NCI-H2081 treated with DMSO at 0.1 percent for 48 hours (cell line): ENCODE measurements at places on chromosomes 4 and X.

DNA sequence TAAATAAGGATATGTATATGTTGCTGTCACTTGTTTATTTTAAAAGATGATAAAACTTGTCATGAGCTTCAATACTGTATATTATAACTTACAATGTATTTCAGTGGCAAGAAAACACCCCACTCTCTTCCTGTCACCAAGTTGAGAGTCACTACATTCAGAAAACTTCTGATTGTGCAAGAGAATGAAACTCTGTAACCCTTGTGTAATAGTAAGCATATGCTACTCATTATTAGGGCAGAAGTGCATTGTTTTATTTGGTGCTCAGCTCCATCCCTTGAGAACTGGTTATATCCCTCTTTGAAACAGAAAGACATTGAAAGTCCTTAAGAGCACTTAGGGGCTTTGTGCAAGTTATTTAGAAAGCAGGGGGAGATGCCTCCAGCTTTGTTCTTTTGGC lies 594.5 kb downstream of the ARAP2 start:
- no peak for DNase-seq

DNA sequence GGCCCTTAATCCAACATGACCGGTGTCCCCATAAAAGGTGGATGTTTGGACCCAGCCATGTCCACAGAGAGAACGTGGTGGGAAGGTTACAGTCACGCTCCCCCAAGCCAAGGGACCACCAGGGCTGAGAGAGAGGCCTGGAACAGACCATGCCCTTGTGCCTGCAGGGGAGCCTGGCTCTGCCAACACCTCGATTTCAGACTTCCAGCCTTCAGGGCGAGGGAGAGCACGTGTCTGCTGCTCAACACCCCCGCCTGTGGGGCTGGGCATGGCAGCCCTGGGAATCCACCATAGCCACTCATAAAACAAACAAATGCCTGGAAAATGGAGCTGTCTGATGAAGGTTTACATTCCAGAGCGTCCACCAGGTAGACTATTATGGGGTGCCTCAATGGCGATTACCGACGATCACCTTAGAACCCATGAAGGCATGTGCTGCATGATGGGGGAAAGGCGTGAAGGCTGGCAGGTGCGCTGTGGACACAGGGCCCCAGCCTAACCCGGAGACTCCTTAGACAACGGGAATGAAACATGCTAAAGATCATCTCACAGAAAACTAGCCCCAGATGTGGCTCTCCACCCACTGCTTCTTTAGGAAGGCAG lies 42.3 kb upstream of the HMX1 start:
- DNase-seq = no peak

- DNase-seq = no peak
These were observed 13.9 kb downstream of the FNIP2 start for GRCh38 chr4:158782551-158783360.

- DNase-seq = no peak
These were observed 106.8 kb upstream of the SLC4A4 start for GRCh38 chr4:71232056-71232430.

DNA sequence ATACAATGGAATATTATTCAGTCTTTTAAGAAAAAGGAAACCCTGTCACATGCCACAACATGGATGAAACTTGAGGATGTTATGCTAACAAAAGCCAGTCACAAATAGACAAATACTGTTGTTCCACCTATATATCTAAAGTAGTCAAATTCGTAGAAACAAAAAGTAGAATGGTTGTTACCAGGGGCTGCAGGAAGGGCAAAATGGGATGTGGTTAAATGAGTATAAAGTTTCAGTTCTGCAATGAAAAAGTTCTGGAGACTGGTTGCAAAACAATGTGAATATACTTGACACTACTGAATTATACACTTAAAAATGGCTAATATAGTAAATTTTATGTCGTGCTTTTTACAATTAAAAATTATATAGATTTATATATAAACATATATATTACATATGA lies 12.2 kb downstream of the SPOCK3 start:
- DNase-seq = no peak

GRCh38 chr4:86432559-86433134 lies 72.8 kb upstream of the MAPK10 start:
- no peak for DNase-seq

DNA sequence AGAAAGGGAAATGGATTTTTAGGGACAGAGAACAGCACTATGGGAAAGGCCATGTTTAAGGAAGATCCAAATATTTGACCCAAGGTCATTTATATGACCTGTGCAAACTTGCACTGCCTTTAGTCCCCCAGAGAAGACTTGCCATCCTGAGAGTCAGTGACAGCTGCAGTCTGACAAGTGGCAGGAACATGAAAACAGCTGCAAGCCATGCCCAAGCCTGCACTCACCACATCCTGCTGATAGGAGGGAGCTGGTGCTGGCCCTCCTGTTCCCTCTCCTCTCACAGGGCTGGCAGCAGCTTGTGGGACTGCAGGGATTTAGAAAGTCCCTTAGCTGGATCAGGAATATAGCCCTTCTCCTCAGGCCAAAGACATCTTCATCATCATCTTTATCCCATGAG lies 187.7 kb downstream of the RAP1GDS1 start:
- DNase-seq = no peak

DNA sequence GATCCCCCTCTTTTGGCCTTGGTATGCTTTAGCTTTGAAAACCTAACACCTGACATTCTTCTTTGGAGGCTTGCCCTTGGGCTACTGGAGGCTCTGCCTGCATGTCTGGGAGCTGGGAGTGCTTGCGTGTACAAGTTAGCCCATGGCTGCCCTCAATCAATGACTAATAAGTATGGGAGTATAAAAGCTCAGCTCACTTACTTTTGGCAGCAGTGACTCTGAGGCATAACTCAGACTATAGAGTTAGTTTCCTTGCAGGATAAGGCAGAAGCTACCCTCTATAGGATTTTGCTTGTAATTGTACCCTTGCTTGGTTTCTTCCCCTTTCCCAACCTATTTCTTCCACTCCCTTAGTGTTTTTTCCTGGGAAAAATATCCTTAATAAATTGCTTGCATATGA lies 247.9 kb downstream of the PPP1R2C start:
- no peak for DNase-seq

GRCh38 chrX:15758140-15758539 lies 20.1 kb downstream of the CA5B start:
- no peak for DNase-seq

DNA sequence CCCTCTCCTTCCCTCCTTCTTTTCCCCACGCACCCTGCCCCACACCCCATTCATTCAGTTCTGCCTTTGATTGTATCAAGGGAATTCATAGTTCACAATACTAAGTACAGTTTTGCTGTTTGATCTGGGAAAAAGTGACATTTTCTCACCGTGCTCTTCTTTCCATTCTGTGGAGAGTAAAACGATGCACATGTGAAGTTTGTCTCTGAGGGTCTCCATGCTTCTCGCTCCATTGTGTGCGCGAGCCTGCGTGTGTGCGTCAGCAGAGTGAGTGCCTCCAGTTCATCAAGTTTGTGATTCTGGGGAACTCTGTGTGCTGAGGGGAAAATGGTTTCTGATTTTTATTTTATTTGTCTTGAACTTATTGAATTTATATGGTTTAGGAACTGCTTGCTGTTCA lies 1.9 kb downstream of the STK26 start:
- DNase-seq = no peak

DNA sequence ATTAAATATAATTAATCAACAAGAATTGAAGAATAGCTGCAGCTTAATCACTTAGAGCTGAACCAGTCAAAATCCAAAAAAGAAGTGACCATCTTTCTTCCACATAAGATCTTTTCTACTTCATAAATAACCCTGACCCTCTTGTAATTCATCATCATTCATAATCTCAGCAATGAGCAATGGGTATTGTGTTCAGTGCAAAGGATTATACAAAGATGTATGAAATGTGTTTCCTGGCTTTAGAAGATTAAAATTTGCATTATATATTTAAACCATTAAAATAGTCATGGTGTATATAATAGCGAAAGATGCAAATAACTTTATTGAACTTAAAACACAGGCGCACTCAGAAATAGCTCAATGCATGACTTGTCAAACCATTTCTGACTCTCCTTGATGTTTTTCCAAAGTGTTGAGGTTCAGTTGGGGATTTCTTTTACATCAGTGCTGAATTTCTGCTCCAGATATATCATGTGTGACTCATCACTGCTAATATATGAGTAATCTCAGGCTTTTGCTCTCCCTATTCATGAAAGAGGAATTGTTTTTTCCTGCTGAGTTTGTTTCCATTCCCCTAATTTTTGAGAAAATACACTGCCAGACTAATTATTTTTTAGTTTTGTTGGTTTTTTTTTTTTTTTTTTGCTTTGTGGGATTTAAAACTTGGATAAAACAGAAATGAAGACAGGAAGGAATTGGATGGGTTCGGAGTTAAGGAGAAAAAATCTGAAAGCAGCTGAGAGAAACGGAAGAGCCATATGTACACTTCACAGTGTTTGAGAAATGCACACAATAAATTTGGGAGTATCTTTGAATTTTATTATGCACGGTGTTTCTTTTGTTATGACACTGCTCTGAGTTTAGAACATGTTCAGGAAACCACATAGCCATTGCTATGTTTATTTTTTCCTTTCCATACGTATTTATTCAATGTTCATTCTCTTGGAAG lies 290.1 kb upstream of the PCDH7 start:
- DNase-seq = no peak

GRCh38 chrX:104254442-104255115 lies at the start of gene ESX1:
ESX1 (minus strand) TSS chrX:104254933; CDS start chrX:104254849, 84 bp downstream.
- no peak for DNase-seq

- no peak for DNase-seq
These were observed 24.4 kb downstream of the UGT2A3 start for GRCh38 chr4:68927165-68927564.

DNA sequence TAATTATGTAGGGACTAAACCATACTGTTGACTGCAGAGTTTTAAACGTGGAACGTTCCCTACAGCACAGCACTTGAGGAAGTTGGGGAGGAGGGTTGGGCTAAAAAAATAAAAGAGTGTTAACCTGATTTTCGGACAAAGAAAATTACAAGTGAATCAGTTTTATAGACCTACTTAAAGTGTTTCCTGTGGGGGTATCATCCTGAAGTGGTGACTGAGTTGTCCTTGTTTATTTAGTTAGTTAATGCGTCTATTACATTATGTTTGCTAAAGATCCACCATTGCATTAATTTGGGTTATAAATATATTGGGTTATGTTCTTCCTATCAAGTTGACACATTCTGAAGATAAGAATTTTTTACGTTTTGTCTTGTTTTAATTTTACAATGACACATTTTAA lies 14.7 kb downstream of the UNC5C start:
- no peak for DNase-seq

DNA sequence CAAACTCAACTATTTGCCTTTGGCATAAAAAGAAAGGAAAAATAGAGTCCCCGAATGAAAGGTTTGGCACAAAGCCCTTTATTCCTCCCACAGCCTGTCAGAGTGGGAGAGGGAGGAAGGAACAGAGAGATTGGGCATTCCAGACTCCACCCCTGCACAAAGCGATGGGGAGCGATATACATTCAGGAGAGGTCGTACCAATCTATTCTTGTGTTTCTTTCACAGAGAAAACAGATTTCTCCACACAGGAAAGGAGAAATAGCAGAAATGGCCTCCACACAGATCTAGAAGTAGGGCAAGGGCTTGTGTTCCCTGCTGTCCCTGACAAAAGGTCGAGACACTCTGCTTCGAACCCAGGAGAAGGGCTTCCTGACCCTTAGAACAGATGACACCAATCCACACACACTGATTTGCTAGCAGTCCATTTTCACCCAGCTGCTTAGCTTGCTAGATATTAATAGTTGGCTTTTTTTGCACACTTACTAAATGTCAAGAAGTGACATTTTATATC lies 197.4 kb downstream of the MAML3 start:
- DNase-seq = no peak

DNA sequence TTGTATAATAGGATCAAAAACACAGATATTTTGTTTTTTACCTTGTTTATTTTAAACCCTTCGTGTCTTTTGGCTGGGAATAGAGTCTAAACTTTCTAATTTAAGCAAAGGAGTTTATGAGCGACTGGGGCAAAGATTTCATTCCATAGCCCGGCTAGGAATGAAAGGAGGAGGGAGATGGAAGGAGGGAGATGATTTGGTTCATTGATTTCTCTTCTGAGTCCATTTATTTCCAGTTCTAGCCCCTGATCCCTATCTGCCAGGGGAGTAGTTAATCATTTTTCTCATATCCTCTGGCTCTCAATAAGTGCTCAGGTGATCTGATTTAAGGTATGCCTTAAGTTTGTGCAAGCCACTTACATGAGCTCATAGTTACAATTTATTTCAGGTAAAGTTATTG lies 120.0 kb downstream of the SPRY1 start:
- no peak for DNase-seq

GRCh38 chr4:79979785-79980437 lies 93.1 kb downstream of the ANTXR2 start:
- no peak for DNase-seq

GRCh38 chr4:184932343-184932742 lies 85.9 kb upstream of the HELT start:
- DNase-seq = no peak
